Memory B cell (primary cell): ENCODE measurements at places on chromosomes 12 and 14.
A peak's percentile ranks its signal among the peaks of the same experiment; 100 is the strongest.

- DNase-seq: peak; percentile 60
Measured at GRCh38 chr14:77120771-77121743, 20.5 kb downstream of the ZDHHC22 start.

DNA sequence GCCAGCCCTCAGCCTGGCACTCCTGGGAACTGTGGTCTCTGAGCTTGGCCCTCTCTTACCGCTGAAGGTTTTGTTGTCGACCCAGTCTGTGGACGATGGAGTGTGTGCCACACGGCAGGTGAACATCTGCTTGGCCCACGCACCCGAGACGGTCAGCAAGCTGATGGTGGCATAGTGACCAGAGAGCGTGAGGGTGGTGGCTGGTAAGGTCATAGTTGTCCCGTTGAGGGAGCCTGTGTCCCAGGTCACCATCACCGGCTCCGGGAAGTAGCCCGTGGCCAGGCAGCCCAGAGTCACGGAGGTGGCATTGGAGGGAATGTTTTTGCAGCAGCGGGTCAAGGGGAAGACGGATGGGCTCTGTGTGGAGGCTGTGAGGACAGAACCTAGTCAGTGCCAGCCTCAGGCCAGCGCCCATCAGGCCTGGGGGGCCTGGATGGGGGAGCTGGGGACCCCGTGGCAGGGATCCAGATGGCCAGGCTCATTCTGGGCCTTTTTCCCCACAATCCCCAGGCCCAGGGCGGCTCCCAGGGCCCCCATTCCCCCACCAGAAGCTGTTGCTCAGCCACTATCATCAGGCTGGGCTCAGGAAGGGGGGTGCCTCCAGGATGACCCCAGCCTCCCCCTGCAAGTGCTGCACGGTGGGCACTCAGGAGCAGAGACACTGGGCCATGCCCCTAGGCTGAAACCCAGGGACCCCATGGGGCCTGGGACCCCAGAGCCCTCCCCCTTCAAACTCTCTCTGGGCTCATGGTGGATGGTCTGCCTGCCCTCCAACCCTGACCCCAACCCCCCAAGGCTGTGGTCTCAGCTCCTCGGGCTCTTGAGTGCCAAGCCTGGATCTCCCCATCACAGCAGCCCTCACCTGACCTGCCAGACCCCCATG lies 75.2 kb downstream of the TMEM121 start:
- no peak for DNase-seq

- no peak for DNase-seq
Measured at GRCh38 chr12:122126713-122127597, 47.1 kb downstream of the IL31 start.

GRCh38 chr14:76753541-76754198 lies 7.6 kb upstream of the VASH1 start:
- DNase-seq: no peak

DNA sequence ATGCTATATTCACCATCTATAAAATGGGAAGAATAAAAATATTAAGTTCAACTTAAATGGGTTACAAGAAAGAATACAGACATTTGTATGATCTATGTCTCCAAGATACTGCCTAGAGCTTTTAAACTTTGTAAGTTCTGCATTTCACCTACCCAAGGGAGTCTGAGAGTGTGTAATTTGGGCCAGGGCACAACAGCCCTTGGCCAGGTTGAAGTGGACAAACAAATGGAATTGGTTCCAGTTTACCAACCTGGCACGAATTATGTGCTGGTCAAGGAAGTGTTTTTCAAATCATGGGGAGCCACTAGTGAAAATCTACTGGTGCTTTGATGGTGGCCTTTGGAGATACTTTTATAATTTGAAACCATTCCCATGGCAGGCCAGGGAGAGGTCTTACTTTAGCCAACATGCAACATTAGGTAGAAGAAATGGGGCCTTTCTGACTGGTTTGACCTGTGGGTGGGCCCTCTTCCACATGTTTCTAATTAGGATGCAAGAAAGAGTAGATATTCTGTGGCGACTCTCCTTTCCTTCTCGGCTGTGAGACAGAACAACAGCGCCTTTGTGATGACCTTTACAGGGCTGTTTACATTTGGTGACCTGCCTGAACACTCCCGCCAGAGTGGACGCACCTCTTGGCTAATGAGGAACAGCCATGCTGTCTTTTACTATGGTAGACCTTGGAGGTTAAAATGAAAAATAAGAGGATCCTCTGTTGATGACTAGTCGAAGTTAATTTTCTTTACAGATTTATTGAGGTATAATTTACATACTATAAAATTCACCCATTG lies 476.6 kb downstream of the ZFP36L1 start:
- no peak for DNase-seq

DNA sequence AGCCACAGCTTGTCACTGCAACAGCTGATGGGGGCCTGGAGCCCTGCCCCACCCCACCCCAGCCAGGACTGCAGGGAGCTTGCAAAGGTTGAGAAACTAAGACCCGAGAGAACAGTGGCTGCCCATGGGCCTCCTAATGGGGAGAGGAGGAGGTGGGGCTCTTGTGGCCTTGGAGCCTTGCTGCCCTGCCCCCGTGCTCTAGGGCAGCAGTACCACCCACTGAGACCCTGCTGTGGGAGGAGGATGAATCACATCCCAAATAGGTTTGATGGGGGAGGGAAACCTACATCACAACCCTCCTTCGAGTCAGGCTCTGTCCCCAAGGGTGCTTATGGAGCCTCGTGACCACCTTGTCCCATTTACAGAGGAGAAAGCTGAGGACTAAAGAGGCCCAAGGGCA lies 15.9 kb downstream of the HHIPL1 start:
- no peak for DNase-seq

GRCh38 chr14:63951021-63951420 lies 98.2 kb downstream of the SYNE2 start:
- DNase-seq: no peak

DNA sequence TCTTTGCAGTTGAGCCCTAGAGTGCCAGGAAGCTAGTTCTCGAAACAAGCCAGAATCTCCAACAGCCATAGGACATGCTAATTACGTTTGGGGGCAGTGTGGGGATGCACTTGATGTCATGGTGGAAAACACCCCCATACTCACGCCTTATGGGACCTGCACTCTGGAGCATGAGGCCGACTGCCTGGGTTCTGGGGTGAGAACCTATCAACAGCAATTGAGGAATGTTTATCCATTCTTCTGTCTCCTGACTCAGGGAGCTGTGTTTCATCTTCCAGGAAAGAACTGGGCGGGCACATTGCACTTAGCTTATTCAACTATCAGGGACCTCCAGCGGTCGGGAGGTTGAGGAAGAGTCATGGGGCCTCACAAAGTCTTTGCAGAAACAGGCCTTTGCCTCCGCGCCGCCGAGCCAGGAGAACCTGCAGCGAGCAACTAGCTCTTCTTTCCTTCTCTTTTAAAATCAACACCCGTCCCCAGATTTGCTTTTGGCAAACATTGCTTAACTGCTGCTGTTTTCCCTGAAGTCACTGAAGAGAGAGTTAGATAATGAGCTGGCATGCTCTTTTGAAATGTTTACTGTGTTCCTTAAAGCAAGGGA lies 226.1 kb upstream of the DIO3 start:
- DNase-seq: no peak

GRCh38 chr12:6950811-6951540 lies at the start of gene PTPN6:
PTPN6 (plus strand) TSS chr12:6951356; CDS start chr12:6951513, 157 bp downstream.
- DNase-seq: peak; percentile 73

GRCh38 chr12:63668028-63668799 lies at the start of gene DPY19L2:
DPY19L2 (minus strand) TSS chr12:63668493; CDS start chr12:63668393, 100 bp downstream.
- no peak for DNase-seq

DNA sequence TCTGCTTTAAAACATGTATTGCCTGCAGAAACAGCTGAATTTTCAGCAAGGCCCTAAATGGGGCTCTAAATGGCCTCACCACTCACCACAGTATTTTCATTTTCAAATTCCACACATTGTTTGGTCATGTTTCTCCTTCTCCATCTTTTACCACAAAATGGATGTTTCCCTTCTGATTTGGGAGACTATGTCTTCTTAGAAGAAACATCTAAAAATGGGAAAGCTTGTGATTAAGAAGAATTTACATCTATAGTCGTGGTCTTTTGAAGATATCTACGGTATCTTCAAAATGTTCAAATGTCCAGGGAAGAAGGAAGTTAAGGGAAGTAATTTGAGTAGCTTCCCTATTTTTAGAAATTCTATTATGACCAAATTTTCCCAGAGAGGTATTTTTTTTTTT lies 20.7 kb upstream of the TUBA1C start:
- no peak for DNase-seq

- no peak for DNase-seq
Measured at GRCh38 chr12:52581481-52581880, 7.8 kb upstream of the KRT74 start.

- no peak for DNase-seq
Measured at GRCh38 chr12:28121433-28121832, 68.8 kb upstream of the CCDC91 start.

DNA sequence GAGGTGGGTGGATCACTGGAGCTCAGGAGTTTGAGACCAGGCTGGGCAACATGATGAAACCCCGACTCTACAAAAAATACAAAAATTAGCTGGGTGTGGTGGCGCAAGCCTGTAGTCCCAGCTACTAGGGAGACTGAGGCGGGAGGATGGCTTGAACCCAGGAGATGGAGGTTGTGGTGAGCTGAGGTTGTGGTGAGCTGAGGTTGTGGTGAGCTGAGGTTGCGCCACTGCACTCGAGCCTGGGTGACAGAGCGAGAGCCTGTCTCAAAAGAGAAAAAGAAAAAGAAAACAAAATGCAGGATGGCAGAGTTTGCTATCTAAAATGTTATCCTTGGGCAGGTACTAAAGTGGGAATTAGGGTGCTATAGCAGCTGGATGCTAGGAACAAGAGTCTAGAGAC lies 10.8 kb upstream of the GPRC5A start:
- no peak for DNase-seq

DNA sequence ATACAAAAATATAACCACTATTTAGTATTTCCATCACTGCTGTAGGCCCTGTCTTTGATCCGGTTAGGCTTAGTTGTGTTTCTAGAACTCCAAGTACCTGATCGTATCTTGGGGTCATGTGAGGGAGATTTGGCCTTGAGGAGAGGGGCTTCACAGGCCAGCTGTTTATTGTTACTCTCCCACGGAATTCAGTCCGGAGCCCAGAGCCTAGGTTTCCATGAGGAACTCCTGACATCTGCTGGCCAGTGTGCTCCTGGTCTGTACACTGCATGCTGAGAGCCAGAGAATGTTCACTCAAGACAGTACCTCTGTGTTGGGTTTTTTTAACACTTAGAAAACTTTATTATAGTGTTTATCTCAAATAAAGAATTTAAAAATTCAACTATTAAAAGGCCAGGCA lies 341.0 kb upstream of the TMEM132C start:
- no peak for DNase-seq

- DNase-seq: no peak
Measured at GRCh38 chr12:55681142-55682077, 26.3 kb downstream of the ITGA7 start.

DNA sequence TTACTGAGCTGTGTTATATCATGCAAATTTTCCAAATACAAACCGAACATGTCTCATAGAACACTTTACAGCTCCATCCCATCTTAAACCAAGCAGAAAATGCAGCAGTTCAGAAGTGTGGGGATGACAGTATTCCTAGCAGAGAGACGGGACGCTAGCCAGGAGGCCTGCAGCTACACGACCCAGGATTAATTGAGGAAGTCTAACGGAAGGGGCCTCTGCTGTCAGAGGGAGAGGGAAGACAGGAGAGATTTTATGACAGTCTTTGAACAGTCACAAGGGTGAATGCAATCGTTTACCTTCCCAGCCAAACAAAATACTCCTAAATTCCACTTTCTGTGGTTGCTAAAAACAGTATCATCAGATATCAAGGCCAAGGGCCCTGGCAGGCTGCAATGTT lies 261.9 kb downstream of the TMEM132D start:
- DNase-seq: no peak

GRCh38 chr12:106480251-106480650 lies 102.6 kb upstream of the RFX4 start:
- no peak for DNase-seq

DNA sequence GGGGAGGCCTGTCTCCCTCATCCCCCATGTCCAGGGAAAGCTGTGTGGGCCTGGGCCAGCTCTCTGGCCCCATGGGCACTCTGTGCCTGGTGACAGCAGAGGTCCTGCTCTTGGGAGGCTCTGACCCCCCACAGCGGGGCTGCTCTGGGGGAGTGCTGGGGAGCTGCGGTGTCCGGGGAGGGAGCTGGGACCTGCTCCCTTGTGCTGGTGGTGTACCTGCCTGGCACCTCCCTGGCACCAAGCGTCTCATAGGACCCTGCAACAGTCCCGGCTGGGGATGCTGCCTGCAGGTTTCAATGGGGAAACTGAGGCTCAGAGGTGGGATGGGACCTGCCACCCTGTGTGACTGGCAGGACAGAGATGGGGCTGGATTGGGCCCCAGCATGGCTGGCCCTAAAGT lies 111.3 kb downstream of the KIF26A start:
- DNase-seq: no peak

DNA sequence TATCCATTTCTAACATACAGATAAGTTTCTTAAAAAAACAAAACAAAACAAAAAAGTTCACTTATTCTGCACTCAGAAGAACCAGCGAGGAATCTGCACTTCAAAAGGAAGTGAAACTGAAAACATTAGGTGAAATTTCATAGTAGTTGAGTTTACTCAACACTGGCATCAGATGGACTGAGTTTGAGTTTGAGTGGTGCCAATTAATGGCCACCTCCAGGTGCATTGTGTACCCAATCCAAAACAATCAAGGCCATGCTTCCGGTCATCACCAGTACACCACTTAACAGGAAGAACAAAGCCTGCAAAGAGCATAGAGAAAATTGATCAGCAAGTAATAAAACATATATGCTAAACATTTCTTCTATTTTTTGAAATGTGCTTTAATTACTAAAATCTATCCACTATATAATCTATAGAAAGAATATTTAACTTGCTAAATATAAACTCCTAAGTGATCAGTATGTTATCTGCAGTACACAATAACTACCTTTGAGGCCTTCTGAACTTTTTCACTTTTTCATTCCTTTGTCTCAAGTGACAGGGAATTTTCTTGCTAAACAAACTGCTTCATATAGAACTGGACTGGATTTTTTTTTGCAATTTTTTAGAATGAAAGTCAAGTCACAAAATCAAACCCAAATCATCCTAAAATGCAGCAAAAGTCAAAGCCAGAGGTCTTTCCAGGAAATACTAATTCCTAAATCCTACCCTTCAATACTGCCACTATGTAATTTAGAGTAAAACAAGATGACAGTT lies 11.5 kb downstream of the SLC38A2 start:
- no peak for DNase-seq

- no peak for DNase-seq
Measured at GRCh38 chr12:81627336-81628189, 131.6 kb downstream of the PPFIA2 start.

GRCh38 chr14:90062822-90063539 lies 1.2 kb downstream of the KCNK13 start:
- DNase-seq: no peak
